NCI-H446 (cell line): ENCODE measurements at places on chromosomes 1 and 21.

DNA sequence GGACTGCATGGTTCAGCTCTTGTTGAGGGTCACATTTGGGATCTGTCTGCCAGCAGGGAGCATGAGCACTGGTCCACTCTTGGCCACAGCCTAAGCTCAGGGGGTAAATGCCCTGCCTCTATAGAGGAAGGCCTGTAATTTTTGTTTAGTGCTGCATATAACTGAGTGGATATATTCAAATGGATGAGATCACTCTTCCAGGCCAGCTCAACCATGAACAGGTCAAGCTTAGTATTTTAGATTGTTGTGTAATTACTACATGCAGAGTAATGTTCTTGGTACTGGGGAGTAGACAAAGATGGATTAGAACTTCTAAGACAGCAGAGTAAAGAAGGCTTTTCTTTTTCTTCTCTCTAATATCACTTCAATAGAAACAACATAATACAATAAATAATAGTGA, 376.9 kb downstream of the GPATCH2 start:
- no peak for DNase-seq

GRCh38 chr1:8763888-8764287, 53.6 kb downstream of the RERE start:
- no peak for DNase-seq

DNA sequence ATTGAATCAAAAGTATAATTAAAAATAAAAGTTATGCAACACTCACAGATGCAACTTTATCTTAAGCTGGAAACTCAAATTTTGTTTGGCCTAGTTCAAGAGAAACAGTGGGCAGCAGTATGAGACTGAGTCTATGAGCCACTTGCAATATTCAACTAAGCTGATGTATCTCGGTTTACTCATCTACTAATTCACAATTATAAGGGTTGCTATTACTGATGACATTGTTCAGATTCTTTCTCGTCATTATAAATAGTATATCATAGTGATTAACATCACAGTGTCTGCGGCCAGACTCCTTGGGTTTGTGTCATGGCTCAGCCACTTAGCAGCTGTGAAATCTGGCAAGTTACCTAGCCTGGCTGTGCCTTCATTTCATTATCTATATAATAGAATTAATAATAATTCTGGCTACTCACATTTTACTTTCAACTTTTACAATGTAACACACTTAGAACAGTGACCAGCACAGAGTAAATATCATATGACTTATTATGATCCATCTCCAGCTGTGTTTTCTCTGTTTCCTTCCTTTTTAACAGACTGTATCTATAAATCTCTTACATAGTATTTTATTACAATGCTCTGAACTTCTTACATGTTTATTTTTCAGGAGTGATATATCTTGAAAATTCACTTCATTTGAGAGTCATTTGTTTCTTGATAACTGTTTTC, 194.3 kb upstream of the RGS18 start:
- no peak for DNase-seq

DNA sequence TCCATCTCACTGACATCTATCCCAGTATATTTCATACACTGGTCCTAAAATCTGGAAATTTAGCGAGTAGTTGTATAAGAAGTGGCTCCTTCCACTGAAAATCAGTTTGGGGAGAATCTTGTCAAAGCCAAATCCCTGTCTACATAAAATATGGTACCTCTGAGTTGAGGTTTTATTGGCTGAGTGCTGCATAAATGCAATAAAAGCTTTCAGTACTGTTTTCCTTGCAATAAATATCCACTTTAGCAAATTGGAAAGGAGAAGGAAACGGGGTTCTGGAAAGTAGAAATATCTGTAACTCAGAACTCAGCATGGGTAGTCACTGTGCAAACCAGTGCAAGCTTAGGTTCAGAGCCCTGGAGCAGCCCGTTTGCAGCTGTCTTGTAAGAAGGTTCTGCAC, 580.2 kb downstream of the SMYD3 start:
- DNase-seq = no peak

- no peak for DNase-seq
Measured at GRCh38 chr21:14435423-14435822, 52.5 kb upstream of the HSPA13 start.

DNA sequence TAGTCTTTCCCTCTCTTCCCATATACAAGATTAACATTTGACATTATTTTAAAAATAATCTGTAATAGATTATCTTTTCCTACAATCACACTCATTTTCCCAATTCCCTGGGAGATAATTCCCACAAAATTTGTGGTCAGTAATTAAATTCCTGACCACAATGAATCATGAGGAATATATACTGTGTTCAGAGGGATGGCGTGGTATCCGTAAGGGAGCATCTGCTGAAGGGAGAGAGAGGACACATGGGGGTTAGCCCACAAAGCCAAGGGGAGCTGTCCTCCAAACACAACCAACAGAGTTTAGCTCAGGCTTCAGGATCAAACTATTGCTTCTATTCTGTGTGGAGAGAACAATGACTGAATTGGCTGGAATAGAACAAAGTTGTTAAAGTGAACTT, 57.1 kb upstream of the PPP2R5A start:
- DNase-seq = no peak

DNA sequence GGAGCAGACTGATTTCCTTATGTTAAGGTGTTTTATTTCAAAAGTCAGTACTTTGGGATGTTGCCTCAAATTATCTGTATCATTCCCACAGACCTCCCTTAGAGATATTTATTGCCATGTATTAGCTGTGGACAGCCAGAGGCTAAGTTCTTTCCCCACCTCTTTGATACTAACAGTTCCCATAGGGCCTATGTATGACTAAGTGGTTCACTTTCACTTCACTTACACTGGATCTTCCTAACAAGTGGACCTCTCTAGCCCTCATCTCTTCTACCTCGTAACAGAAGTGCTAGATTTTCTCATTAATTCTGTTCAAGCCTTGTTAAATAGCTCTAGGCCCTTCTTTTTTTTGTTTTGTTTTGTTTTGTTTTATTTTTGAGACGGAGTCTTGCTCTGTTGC, 6.2 kb downstream of the TRAF5 start:
- no peak for DNase-seq
